Activated T-helper 1 cell treated with anti-CD3 and anti-CD28 coated beads, Interleukin-12 subunit alpha, Interleukin-12 subunit beta, Interleukin-2, Interleukin-4 antibody, amounts not matched to agents 30 ng/mL and 10 ng/mL and 1 ng/mL, durations not matched to agents 14 hours and 24 hours and 36 hours (primary cell): ENCODE measurements at places on chromosomes 7 and 10.

DNA sequence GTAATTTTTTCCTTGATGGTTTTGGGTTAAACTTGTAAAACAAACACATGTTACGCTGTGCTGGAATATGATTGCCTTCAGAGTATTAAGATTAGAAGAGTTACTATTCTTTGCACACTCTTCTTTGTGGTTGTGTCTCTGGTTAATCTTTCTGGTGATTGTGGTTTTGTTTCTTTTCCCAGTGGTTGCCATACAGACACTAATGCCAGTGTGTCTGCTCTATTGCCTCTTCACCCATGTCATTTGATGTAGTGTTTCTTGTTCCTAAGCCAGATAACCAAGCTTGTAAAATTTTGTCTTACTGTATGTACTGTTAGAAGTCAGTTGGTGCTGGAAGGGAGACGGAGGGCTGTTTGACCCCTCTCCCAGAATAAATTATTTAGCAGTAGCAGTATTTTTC is 124.8 kb downstream of the PHTF2 start:
- no peaks in the 10 kb centered on the region for H3K27me3 ChIP-seq
- H3K36me3 ChIP-seq, result peaks cover 5% of the 10 kb centered on the region
- H3K27ac ChIP-seq, result no peak overlapping the region
- H3K4me1 ChIP-seq, result peaks cover 6% of the 10 kb centered on the region

DNA sequence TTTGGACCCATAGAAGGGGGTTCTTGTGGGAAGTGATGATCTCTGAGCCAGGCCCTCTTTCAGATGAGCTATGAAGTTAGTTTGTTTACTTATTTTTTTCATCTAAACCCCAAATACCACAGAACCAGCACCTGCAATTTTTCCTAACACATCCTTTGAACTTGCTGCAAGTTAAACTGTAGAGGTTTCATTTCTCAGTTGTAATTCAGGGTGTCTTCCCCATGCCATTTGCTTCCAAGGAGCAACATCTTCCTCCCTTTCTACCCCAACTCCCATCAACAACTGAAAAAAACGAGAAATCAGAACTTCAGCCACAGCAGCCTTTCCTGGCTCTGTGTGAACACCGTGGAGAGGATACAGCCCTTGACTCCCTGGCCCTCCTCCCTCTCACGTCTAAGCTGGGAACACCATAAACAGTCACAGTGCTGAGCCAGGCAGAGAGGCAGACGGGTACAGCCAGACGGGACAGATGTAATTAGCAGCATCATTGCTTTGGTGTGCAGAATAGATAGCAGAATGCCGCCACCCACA is 63.6 kb downstream of the RGS10 start:
- H3K36me3 ChIP-seq, result no peaks in the 10 kb centered on the region
- H3K27me3 ChIP-seq, result peaks cover 1% of the 10 kb centered on the region
- peak overlapping the region; percentile 66 for H3K4me3 ChIP-seq
- DNase-seq, result no peak
- H3K27ac ChIP-seq, result peak overlapping the region; percentile 88
- H3K4me1 ChIP-seq, result peaks cover 31% of the 10 kb centered on the region

- no peak overlapping the region for H3K27ac ChIP-seq
- H3K27me3 ChIP-seq, result no peaks in the 10 kb centered on the region
- no peaks in the 10 kb centered on the region for H3K36me3 ChIP-seq
- DNase-seq, result no peak
- no peaks in the 10 kb centered on the region for H3K4me1 ChIP-seq
Observed at GRCh38 chr10:16611037-16611436, 89.4 kb upstream of the C1QL3 start.

GRCh38 chr7:47441796-47442604 is 139.9 kb downstream of the TNS3 start:
- no peaks in the 10 kb centered on the region for H3K27me3 ChIP-seq
- no peak overlapping the region for H3K27ac ChIP-seq
- no peaks in the 10 kb centered on the region for H3K4me1 ChIP-seq
- no peak for DNase-seq
- H3K36me3 ChIP-seq, result no peaks in the 10 kb centered on the region

- H3K27ac ChIP-seq, result no peak overlapping the region
- DNase-seq, result no peak
- H3K36me3 ChIP-seq, result no peaks in the 10 kb centered on the region
- peaks cover 29% of the 10 kb centered on the region for H3K27me3 ChIP-seq
- no peak overlapping the region for H3K4me3 ChIP-seq
Observed at GRCh38 chr7:159147246-159147645, 2.6 kb upstream of the VIPR2 start.

DNA sequence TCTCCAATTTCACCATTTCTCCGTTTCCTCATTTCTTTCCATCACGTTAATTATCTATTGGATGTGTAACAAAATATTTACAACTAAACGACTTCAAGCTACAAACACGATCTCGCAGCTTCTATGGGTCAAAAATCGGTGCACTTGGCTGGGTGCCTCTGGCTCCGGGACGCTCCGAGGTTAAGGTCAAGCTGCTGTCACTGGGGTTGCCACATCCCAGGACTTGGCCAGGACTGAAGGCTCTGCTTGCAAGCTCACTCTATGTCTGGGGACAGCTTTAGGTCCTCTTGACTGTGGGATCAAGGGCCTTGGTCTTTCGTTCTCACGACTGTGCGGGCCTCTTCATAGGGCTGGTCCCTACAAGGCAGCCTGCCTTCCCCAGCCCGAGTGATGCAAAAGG is 159.7 kb downstream of the CCDC3 start:
- no peak for DNase-seq
- H3K27me3 ChIP-seq, result peaks cover 1% of the 10 kb centered on the region
- no peak overlapping the region for H3K4me3 ChIP-seq
- H3K36me3 ChIP-seq, result no peaks in the 10 kb centered on the region
